Femur (tissue), 1 donor: ENCODE measurements at places on chromosomes 13 and 19.

DNA sequence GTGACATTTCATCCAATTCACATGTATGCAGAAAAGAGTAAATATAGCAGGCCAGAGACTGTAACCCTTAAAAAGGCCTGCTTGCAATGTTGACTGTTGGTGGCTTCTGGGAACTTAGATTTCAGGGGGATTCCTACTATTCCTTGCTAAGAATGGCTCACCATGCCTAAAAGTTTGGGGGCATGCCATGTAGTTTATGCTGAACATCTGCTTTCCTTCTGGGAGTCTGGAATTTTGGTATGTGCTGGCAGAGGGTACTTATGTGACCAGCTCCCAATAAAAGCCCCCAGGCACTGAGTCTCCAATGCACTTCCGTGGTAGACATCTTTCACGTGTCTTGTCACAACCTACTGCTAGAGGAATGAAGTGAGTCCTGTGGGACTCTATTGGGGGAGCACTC is 88.4 kb upstream of the PCDH8 start:
- no peak for DNase-seq

DNA sequence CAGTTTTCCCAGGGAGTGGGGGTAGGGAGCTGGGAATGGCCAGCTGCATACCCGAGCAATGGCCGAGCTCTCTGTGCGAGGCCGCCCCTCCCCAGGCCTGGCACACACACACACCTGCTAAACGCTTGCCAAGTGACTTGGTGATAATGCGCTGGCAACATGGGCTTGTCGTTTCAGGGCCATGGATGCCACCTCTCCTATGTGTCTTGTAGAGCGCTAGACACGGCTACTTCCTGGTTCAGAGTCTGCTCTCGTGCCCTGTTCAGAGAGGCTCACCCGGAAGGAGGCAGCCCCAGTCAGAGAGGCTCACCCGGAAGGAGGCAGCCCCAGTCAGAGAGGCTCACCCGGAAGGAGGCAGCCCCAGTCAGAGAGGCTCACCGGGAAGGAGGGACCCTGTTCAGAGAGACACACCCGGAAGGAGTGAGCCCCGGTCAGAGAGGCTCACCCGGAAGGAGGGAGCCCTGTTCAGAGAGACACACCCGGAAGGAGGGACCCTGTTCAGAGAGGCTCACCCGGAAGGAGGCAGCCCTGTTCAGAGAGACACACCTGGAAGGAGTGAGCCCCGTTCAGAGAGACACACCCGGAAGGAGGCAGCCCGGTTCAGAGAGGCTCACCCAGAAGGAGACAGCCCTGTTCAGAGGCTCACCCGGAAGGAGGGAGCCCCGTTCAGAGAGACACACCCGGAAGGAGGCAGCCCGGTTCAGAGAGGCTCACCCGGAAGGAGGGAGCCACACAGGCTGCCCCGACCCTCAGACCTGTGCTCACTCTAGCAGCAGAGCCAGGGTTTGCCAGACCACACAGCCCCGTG is 4.2 kb downstream of the ADPRHL1 start:
- DNase-seq: no peak

DNA sequence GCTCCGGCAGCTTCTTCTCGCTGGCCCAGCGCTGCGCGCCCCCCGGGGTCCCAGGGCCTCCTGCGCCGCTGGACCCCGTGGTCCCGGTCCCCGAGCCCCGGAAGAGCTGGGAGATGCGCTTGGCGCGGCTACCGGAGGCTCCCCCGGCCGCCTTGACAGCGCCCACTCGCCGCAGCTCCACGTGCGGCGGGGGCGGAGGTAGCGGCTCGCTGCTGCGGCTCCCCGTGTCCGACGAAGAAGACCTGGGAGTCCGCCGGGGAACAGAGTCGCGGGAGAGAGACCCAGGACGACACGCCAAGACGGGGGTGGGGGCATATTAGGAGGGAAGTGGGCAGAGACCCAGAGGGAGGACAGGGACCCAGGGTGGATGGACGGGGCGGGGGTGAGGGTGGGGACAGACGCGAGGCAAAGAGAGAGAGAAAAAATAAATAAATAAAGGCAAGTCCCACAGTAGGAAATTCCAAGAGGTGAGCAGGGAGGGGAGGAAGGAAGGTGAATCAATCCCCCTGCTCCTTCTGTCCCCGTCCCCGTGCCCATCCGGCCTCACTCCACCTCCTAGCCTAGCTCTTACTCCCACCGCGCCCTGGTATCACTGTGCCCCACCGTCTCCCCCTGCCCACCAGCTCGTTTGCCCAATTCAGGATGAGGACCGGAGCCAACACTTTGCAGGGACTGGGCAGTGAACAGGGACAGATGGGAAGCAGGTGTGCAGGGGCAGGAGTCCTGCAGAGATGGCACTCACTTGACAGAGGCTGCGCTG is 826 bp downstream of the RASIP1 start:
- DNase-seq: no peak

DNA sequence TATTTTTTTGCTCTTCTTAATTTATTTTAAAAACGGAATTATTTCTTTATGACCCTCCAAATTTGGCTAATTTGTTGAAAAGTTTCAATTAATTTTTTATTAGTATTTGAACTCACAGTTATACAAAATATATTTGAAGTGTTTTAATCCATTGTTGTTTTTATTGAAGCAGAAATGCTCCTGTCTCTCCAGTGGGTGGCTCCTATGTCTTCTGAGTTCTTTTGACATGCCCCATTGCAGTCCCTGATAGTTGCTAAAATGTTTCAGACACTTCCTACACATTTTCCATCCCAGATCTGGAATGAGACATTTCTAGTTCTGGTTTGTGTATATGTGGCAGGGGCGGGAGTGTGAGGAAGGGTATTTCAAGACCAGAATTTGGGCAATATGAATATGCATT is 579.4 kb upstream of the PRR20A start:
- no peak for DNase-seq

GRCh38 chr13:47277774-47278173 is 380.9 kb upstream of the HTR2A start:
- DNase-seq: no peak
